ENCODE measurements at places on chromosomes 2 and 18.

DNA sequence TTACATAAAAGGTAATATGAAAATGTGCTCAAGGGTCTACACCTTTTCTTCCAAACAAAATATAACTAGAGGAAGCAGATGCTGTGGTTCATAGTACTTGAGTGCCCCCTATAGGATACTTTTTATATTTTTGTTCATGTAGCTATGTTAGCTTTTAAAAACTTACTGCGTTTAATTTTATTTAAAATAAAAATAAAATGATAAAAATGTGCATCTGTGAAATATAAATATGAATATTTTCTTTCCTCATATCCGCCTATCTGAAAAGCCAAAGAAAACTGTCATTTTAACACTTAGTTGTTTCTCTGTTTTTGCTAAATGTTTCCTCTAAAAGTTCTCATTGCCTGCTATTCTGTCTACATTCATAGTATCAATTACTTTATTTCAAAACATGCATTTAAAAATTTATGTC lies 9.6 kb upstream of the LRP1B start:
- peak; percentile 63 for DNase-seq

- no peak for DNase-seq
Measured at GRCh38 chr18:7322817-7323485, 92.1 kb downstream of the LRRC30 start.

DNA sequence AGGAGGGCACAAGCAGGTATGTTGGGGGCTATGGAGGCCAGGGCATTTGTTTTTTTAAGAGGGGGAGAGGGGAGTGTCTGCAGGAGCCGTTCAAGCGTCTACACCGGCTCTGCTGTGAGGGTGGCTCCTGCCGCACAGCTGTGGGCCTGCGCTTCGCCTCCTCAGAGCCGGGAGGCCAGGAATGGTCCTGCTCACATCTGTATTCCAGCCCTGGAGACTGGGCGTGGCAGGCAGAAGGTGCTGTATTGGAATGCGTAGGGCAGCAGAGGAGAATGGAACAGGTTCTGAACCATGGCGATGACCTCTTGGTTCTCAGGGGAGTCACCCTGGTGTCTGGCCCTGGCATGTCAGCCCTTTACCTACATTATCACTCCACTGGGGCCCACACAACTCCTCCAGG lies 26.8 kb upstream of the INHBB start:
- DNase-seq, result no peak

- no peak for DNase-seq
Measured at GRCh38 chr18:10275486-10275885, 178.9 kb upstream of the APCDD1 start.

DNA sequence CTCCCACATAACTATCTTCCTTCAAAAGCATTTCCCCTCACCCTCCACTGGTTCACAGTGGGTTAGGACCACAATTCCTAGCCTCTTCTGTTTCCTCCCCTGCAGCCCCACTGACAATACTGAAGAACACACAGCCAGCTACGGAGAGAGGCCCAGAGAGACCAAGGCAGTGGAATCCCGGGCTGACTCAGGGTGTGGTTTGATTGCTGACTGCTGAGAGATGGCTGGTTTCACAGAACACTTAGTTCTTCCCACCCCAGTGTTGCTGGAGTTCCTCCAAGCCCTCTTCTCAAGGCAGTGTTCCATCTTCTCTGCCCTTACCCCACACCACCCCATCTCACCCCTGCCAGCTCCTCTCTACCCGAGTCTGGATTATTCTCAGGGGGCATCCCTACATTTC lies 43.3 kb upstream of the ZFP36L2 start:
- no peak for DNase-seq

DNA sequence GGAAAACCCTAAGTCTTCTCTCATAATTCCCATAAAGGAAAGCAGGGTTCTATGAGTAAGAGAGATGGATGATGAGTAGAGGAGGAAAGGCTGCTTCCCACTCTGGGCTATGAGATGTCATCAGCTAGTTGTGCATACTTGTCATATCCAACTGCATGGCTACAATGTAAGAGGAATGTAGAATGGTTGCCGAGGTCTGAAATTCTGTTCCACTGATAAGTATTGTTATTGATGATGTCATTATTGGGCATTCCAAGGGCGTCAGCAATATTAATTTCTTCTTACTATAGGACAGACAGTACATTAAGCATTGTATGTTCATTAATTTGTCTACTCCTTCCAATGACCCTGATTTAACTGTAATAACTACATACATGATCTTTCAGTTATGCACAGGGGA lies 88.1 kb downstream of the L3MBTL4 start:
- DNase-seq, result no peak

DNA sequence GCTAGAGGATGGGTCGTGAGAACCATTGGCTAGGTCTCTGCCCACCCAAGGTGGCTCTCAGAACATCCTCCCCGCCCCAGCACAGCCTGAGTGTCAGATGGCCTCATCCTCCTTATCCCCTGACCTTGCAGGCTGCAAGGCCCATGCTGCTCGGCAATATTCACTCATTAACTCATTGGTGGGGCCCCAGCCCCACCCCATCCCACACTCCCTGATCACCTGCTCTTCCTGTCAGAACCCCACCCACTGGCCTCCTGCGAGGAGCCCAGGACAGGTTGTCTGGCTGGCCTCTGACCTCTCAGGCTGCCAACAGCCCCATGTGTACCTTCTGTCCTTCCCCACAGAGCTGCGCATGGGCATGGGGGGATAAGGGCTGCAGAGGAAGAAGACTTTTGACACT lies 5.3 kb downstream of the ADCY3 start:
- DNase-seq, result no peak

GRCh38 chr18:74758995-74759394 lies 161.3 kb downstream of the ZNF407 start:
- no peak for DNase-seq

- no peak for DNase-seq
Measured at GRCh38 chr2:7348761-7349160, 431.5 kb downstream of the RNF144A start.

DNA sequence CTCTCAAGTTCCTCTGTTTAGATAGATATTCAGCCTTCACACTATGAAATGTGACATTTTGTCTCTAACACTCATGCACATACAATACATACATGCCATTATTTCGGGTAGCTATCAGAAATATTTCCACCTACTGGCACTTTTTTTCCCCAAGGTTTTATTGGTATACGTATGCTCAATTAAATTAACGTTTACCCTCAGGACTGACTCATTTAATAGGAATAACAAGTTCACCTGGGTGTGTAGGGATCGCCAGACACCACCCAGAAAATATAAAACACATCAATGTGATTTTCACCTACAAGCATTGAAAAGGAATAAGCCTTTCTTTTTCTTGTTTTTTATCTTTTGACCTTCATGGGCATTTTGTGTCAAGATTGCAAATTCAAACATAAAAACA lies 138.5 kb upstream of the EPAS1 start:
- DNase-seq, result no peak

- DNase-seq, result no peak
Measured at GRCh38 chr2:8554296-8554806, 127.5 kb upstream of the ID2 start.

GRCh38 chr2:41527525-41528323 lies 520.1 kb upstream of the PKDCC start:
- no peak for DNase-seq

- peak; percentile 0 for DNase-seq
Measured at GRCh38 chr2:97267411-97268074, 154.6 kb downstream of the ANKRD36 start.

DNA sequence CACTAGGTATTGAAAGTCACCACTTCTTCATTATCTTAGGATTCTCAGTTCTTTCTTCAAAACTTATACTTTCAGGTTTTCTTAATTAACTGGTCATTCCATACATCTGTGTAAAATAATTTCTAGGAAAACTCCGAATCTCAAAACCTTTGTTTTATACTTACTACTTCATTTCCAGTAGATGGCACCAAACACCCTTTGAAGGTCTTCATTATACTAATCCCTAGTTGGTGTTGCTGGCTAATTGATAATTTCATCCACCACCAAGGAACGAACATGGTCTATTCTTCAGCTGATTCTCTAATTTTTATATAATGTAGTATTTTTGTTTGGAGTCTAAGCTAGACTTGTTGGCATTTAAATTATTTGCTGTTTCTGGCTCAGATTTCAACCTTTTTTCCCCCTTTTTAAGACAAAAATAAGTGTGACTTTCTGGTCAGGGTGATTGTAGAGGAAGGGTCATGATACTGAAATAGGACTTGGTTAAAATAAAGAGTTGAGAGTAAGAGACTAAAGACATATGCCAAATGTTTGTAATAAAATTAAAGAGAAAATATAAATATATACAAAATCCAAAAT lies 2.8 kb upstream of the MXD1 start:
- peak; percentile 88 for DNase-seq

DNA sequence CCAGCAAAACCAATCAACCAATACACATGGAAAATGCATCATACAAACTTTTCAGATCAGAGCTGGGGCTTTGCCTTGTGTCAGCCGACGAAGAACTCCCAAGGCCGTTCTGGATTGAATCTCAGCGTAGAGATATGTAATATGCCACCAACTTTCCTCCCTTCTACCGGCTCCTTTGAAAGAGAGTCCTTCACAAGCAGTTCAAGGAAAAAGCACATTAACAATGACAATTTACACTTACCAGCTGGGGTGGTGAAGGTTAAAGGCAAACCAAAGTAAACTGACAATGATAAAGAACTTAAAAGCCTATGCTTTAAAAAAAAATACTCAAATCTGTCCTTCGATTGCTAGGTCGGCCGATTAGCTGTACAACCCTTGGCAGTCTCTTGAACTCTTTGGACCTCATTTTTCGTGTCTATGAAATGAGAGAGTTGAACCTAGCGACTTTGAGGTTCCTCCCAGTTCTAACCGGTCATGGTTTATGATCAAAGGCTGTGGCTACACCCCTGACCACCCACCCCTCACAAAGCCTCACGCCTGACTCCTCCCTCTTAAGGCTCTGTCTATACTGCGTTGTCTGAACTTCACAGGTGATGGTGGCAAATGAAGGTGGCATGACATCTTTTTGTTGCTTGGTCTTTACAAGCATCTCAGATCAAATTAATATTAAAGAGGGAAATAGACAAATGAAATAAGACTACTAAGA lies 46.2 kb downstream of the BCL2 start:
- DNase-seq, result no peak

DNA sequence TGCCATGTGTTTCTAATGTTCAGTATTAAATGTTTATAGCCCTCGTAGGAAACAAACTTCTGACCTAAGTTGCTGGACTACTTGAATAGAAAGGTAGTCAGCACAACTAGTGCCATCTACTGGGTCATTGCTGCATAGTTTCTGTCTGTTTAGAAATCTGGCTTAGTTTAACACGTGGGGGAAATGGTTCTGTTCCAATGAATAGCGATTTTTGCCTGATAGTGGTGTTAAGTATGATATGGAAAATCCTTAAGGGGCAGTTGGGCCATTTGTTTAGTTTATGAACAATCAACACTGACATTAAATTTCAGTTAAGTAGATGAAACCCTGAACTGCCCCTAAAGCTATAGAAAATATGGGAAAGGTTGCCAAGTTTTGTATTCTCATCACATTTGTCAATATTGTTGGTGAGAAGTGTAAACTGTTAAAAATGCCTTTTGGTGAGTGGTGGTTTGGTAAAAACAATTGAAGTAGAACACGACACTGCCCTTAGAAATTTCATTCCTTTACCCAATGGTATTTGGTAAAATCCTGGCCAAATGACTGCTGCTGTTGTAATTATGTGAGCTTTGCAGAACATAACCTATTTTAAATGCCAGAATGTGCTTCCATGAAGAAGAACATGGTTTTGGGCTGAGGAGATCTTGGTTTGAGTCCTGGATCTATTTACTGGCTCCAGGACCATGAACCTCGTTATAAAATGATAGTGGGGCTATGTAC lies 13.2 kb downstream of the NABP1 start:
- peak; percentile 89 for DNase-seq

DNA sequence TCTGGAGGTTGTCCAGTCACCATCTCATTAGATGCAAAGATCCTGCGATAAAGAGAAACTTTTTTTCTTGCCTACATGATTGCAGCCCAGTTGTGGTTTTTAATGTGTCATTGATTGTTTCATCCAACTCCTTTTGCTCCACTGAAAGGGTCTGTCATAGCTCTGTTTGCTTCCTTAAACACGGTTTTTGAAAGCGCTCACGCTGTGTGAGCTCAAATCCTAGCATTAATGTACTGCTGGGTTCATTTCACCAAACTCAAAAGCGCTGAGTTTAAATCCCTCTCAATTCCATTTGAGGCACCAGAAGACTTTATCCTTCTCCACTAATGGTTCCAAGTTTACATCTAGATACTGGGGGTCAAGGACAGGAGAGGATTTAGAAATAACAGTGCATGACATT lies 53.6 kb downstream of the CDK15 start:
- DNase-seq, result no peak

GRCh38 chr2:205637320-205637602 lies 45.0 kb upstream of the NRP2 start:
- DNase-seq, result no peak

DNA sequence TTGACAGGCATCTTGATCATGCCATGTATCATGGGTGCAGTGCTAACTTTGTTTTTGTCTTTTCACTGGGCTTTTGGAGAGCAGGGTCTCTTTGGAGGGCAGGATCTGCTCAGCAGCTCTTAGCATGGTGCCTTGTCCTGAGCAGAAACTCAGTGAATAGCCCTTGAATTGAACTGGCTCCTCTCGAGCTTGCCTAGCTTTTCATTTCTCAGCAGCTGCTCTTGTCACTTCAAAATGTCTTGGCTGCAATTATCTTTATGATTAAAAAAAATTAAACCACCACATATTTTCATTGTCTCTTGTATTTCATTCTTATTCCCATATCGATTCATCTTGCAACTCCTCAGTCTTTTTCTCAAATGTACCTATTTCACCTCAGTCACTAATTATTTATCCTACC lies 50.5 kb downstream of the CCDC85A start:
- DNase-seq, result no peak

DNA sequence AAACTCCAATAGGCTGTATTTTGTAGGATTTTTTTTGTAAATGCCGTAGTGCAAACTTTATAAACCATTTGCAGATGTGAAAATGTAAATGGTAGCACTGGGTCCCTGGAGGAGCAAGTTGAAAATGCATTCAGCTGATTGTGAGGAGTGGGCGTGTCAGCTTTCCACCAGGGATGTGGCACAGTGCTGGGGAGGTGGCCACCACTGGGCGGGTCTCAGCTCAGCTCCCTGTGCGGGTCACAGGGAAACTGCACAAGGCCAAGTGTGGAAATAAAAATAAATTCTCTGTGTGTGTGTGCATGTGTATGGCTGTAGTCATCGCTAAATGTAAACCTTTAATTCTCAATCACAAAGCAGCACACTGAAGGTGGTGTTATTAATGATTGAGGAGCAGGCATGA lies 137.2 kb upstream of the PXDN start:
- DNase-seq, result no peak

GRCh38 chr2:75465317-75465984 lies 95.3 kb downstream of the EVA1A start:
- no peak for DNase-seq

- no peak for DNase-seq
Measured at GRCh38 chr2:180133736-180134135, 126.6 kb upstream of the CWC22 start.

DNA sequence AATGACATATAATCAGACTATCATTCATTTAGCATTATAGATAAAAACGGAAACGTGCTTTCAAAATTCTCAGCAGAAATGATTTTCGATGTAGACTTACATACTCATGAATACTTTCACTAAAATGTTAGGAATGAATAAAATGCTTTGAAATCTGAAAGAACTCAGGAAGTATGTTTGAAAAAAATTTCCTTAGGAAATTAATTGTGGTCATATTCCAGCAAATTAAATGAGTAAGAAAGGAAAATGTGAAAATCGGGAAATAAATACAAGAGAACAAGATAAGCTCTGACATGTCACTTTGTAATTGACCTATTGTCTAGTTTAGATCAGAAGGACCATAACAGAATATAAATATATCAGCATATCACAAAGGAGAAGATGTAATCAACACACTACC lies 981.0 kb upstream of the CDH2 start:
- DNase-seq, result no peak

All from hematopoietic multipotent progenitor cell treated with erythropoietin and hydrocortisone succinate and interleukin-3 and kit ligand, for 6 days (in vitro differentiated cells).